ENCODE measurements at places on chromosomes 1 and 21.

GRCh38 chr1:229225331-229225782, 45.6 kb upstream of the RAB4A start:
- DNase-seq: no peak

- no peak for DNase-seq
Measured at GRCh38 chr1:219559899-219560298, 53.0 kb downstream of the ZC3H11B start.

DNA sequence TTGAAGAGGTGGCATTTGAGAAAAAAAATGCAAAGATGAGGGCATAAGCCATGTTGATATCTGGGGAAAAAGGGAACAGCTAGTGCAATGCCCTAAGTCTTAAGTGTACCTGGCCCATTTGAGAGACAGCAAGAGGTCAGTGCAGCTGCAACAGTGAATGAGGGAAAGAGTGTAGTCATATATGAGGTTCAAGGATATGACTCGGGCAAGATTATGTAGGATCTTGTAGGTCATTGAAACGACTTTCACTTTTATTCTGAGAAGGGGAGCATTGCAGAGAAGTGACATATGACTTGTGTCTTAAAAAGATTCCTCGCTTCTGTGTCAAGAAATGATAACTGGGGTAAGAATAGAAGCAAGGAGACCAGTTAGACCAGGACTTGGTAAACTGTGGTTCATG, 31.0 kb downstream of the NTMT2 start:
- no peak for DNase-seq

- DNase-seq: no peak
Measured at GRCh38 chr1:92901126-92901525, 60.1 kb downstream of the DIPK1A start.

GRCh38 chr1:17212487-17213121, 7.7 kb downstream of the PADI1 start:
- DNase-seq: peak; percentile 63

DNA sequence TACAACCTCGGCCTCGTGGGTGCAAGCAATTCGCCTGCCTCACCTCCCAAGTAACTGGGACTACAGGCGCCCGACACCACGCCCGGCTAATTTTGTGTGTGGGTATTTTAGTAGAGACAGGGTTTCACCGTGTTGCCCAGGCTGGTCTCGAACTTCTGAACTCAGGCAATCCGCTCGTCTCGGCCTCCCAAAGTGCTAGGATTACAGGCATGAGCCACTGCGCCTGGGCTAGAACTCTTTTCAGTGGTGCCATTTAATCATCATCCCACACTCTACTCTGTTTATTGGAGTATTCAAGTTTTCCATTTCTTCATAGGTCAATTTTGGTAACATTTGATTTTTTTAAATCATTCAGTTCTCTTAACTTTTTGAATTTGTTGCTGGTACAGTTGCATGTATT, 101.3 kb downstream of the DHRS3 start:
- DNase-seq: no peak

DNA sequence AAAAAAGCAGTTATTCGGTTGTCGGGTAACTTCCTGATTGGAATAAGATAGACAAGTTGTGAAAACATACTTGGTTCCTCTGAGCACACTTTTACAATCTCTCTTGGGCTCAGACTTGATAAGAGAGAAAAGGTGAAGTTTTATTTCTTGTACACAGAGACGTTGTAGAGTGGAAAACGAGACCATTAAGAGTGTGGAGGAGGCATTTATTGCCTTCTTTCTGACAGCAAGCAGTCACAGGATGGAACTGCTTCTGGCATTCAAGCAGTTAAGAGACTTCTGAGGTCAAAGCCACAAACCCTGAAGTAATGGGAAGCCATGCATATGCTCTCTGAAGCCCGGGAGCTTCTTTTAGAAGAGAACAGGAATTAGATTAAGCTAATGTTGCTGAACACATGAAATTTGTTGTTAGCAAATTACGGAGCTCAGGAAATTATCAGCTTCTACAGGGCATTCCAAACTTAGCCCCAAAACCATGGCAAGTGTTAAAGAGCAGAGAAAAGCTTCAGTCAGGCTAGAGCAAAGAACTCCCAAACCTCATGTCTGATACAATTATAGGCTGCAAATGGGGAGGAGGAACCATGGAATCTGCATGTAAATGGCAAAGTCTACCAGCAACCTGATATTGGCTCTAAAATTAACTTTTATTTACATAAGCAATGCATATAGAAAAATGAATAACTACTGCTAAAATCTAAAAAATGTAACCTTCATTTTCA, 26.0 kb downstream of the S1PR1 start:
- DNase-seq: peak; percentile 18

DNA sequence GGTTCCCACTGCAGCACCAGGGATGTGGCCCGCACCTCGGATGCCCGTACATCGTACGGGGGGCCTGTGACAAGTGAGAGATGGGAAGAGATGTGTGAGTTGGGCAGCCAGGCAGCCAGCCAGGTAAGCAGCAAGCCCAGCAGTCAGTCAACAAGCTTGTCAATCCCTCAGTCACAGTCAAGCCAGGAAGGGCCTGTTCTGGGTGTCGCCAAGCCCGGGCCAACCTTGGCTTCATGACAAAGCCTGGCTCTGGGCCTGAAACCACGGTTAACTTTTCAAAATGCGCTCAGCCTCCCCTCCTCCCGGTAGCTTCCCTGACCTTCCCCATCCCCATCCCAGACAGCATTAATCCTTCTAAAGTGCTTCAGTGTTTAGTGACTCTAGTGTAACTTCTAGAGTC, 31.8 kb downstream of the MYOM3 start:
- DNase-seq: no peak

GRCh38 chr1:119340861-119341261, 27.7 kb upstream of the HAO2 start:
- DNase-seq: no peak

DNA sequence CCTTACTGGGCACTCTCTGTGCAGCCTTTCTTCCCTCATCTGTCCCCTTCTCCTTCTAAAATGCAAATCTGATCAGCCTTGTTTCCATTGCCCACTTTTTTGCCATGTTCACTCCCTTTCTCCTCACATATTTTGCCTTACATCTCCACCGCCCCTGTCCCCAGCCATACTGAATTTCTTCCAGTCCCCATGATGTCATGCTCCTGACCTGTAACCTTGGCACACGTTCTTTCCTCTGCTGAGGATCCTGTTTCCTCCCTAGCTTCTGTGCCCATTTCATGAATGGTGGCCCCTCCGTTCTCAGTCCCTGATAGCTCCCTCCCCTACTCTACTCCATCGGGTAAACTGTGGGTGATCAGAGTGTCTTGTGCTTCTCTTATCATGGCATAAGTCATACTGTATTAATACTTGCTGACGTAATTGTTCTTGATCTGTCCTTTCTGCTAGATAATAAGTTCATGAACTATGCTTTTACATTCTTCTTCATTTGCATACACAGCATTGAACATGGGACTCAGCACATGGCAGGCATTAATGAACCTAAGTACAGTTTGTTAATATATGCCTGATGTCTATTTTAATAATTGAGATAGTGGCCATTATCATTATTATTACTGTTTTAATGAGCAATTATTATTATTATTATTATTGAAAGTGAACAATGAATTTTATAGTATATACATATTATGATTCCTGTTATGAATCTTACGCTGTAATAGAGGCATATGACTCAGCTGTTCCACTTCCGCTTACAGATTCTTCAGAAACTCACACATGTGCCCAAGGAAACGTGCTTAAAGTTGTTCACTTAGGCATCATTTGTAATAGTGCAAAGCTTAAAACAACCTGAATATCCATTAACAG, 28.5 kb downstream of the MAP3K21 start:
- DNase-seq: no peak

GRCh38 chr1:5340560-5341130, 651.6 kb downstream of the NPHP4 start:
- no peak for DNase-seq

DNA sequence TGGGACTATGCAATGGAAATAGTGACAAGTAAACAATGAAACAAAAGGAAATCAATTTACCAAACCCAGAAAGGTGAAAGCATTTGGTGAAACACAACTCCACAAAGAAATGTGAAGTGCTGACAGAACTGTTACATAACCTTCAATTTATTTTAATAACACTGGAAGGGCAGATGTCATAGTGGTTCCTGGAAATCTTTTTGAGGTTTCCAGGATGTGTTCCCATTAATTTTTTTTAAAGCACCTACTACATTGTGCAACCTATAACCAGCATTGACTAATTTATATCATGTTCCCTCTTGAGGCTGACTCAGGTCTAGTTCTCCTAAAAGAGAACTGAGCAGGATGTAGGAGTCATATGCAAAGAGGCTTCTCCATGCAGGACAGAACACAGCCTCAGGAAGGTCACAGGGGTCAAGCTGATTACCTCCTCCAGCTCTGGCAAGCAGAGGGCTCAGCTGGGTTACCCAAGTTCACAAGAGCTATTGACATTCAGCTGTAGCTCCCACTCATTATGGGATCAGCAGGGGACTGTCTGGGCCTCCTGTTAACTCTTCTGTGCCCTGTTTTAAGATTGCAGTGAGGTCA, 157.1 kb upstream of the NRIP1 start:
- DNase-seq: no peak

GRCh38 chr1:206835186-206835585, 30.2 kb upstream of the IL20 start:
- no peak for DNase-seq

DNA sequence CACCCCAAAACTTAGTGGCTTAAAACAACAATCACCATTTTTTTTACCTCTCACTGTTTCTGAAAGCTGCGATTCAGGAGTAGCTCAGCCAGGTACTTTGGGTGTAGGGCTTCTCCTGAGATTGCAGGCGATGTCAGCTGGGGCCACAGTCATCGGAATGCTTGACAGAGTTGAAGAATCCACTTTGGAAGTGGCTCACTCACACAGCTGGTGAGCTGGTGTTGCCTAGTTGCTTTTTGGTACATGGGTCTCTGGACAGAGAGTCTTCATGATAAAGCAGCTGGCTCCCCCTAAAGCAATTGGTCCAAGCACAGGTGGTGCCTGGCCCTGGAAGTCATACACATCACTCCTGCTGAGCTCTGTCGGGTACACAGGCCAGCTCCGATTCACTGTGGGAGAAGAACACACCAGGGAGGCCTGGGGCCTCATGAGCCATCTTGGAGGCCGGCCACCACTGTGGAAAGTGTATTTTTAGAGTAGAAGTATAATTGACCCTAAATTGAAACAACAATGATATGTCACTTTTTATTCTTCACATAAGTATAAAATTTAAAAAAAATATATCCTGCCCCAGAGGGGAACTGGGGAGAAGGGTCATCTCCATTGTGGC, 75.2 kb upstream of the GALNT2 start:
- no peak for DNase-seq

GRCh38 chr1:163166886-163167555, 35.7 kb downstream of the RGS5 start:
- DNase-seq: no peak

DNA sequence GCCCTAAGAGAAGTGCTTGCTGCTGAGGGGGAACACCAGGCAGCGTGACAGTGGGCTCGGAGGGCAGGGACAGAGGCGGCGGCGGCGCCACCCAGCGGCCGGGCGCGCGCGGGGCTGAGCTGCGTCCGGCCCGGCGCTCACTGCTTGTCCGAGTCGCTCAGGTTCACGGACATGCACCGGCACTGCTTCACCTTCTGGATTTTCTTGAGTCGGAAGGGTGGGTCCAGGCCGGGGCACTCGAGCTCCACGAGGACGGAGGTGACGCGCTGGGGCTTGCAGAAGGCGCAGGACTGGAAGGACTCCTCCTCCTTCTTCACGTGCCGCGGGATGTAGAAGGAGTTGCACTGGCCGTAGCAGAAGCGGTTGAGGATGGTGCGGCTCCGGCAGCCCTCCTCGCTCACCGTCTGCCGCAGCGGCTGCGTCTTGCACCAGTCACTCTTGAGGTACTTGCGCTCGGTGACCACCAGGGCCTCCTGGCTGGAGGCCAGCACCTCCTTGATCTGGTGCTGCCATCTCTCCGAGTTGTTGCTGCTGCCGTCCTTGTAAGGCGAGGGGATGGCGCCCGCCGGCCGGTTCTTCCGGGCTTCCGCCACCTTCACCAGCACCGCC, 119.0 kb downstream of the GREM2 start:
- peak; percentile 33 for DNase-seq

DNA sequence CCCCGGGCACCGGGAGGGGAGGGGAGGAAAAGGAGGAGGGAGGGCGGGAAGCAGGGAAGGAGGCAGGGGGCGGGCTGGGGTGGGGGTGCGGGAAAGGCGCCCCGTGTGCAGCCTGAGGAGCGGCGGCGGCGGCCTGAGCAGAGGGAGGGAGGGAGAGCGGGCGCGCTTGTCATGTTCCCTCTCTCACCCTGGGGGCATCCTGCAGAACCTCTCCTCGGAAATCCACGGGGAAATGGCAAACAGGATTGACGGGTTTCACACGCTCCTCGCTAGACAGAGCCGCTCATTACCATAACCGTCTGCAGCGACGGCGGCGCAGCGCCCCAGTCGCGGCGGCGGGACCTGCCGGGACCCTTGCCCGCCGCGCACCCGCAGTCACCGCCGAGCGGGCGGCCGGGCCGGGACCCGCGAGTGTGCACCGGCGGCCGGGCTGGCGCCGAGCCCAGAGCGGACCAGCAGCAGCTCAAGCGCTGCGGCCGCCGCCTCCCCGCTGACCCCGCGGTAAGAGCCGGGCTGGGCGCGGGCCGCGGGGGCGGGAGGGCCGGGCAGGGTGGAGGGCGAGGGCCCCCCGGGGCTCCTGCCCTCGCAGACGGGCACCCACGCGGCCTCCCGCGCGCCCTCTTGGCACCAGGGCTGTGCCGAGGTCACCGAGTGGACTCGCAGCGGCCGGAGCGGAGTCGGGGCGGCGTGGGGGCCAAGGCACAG, at the start of gene SERTAD4:
Gene SERTAD4 (plus strand): TSS at position 286 of the 705 bp plus-strand sequence. CDS start 5,165 bp downstream, outside the sequence.
- no peak for DNase-seq

DNA sequence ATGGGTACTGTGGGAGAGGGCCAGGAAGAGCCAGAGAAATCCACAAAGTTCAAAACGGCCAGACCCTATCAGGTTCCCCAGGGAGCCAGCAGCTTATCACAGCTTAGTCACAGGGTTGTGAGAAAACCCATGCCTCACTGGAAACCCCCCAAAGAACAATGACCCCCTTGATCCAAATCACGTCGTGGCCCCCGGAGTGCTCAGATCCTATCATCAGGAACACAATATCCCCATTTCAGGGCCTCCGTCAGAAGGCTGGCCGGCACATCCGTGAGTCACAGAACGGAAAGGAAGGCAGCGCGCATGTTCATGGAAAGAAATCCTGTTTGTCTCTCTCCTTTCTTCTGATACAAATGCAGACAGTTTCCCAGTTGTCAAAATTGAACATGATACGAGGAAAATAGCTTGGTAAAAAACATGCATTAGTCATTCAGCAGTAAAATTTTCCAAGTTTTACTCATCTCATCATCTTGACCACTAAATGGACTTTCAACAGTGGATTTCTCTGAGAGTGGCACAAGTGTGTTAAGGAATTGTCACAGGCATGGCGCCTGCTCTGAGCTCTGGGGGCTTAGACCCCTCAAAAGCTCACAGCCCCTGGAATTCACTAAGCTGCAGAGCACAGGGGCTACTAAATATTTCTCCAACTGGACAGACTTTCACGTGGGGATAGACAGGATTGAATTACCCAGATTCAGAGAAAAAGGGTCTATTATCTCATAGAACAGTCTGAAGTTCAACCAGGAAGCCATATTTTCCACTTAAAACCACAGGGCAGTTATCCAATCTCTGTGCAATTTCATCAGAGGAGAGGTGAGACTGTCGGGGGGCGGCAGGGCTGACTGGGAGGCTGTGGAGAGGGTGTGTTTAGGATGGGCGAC, 124.8 kb downstream of the RIPK4 start:
- no peak for DNase-seq
